Left ventricle myocardium superior (tissue), 1 donor: ENCODE measurements at places on chromosomes 7 and 10. TPM values are rescaled to one million over a fixed set of nuclear protein-coding genes. Genes with fewer than 3 reads are reported as not detected.
A peak's percentile ranks its signal among the peaks of the same experiment; 100 is the strongest.

DNA sequence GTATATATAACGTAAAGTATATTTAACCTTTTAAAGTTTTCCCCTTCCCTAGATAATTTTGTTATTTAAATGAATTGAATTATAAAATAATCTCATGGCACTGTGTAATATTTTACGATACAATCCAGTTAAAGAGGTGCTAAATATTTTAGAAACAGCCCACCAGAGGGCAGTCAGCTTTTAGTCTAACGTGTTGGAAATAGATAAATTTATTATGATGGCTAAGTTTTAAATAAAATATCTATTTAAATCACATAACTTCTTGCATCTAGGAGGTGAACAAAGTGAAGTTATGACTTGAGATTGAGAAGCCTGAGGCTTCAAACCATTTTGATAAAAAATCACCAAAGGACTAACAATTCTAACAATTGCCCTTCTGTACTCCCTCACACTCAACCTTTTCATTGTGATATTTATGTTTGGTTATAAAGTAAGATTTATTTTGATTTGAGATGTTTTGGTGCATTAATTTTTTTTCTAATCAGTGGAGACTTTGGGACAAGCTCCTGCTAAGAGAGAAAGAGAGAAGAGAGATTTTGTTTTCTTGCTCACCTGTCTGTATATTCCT is 171.5 kb upstream of the SP4 start:
- no peak for DNase-seq

DNA sequence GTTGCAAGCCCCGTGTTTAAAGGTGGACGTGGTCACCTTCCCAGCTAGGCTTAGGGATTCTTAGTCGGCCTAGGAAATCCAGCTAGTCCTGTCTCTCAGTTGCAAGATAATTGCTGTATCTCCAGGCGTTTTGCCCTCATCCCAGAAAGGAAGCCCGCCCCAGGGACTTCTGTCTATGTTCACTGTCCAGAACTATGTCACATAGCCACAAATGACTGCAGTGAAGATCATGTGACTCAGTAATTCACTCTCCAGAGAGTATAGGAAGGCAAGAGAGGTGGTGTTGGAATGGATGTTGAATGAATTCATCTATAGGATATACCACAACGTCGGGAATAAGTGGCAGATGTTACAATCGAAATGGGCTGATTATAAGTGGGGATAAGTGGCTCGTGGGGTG is 349 bp upstream of the ERVW-1 start:
- DNase-seq, result no peak

DNA sequence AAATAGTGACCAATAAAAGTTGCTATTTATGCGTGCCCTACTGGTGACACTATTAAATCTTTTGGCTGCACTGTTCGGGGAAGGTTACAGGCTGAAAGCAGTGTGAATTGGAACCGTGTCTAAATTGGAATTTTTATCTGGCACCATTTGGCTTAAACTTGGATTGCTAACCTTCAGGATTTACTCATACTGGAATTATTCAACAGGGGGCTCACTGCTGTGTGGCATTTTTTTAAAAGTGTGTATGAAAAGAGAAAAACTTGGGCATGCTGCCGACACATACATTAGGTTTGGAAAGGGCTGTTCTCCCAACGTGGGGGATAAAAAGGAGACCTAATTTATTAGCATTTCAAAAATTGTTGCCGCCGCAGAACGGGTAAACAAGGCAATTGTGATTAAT is 537.9 kb upstream of the MGMT start:
- no peak for DNase-seq

DNA sequence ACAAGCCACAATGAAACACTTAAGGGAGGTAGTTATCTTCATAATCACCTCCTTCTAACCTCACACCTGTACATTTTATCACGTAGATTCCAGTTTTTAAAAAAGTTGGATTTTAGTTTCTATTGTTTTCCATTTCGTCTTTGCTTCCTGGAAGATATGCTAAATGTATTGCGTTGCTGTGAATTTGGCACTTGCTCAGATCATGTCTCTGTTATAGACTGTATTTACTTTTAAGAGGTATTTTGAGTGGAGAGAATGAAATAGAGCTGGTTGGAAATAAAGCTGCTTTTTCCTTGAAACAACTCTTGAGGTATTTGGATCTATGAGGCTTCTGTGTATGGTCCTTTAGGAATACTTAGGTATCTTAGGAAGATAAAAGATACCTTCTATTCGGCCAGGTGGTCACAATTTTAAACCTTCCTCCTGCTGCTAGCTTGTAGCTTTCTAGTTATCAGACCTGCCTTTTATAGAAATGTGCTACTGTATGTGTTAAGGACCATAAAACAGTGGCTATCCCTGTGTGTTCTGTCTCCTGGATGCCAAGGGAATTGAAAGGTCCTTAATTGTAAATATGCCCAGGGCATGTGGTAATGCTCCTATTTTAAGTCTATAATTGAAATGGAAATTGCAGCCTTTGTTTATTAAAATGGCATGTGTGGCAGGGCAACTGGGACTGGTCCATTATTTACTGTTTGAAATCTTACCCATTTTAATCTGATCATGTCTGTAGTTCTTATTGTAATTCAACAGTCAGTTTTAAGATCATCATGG is 147.7 kb downstream of the SND1 start:
- DNase-seq, result no peak

DNA sequence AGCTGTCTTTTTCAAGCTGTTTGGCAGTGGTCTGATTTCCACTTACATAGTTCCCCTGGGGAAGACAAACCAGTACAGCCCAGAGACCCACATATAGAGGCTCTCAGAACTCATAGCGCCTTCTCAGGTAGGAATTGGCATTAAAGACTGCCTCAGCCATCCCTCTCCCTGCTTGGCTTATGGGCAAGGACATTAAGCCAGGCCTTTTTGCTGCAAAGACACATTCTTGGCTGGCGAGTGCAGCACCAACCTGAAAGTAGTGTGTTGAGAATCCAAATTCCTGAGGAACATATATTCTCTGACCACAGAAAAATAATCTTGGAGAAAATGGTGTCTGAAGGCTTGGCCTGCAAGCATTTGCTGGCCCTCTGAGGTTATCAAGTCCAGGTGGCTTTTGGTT is 39.2 kb upstream of the HPS1 start:
- no peak for DNase-seq

GRCh38 chr7:35828817-35829216 is 28.0 kb downstream of the SEPTIN7 start:
- no peak for DNase-seq

- peak; percentile 87 for DNase-seq
Measured at GRCh38 chr10:62817766-62818425, 1.7 kb upstream of the EGR2 start.

GRCh38 chr10:106997721-106998120 is 166.8 kb downstream of the SORCS1 start:
- no peak for DNase-seq

GRCh38 chr7:106476751-106477150 is 184.2 kb downstream of the CCDC71L start:
- DNase-seq, result no peak

- no peak for DNase-seq
Measured at GRCh38 chr7:80584778-80585177, 53.7 kb upstream of the CD36 start.

GRCh38 chr7:131341690-131342089 is 14.0 kb downstream of the MKLN1 start:
- no peak for DNase-seq

- no peak for DNase-seq
Measured at GRCh38 chr7:139743967-139744767, 33.6 kb downstream of the HIPK2 start.

- DNase-seq, result peak; percentile 40
Measured at GRCh38 chr7:71236230-71237105, 104.5 kb downstream of the GALNT17 start.

DNA sequence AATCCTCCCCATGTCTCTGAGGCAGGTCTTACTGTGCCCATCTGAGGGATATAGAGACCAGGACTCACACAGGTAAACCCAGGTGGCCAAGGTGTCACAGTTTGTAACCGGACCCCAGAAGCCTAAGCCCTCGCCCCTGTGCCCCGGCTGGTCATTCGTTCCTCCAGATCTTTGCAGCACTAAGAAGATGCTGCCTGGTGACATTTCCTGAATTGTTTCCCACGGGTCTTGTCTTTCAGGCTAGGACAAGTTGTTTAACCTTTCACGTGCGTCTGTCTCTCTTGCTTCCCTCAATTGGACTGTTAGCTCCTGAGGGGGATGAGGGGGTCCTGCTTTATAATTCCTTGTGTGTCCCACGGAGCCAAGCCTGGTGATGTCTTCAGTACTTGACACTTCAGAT is 158.0 kb downstream of the KCNMA1 start:
- DNase-seq, result no peak

GRCh38 chr10:103671126-103671895 is 177.8 kb downstream of the NEURL1 start:
- DNase-seq, result no peak

GRCh38 chr7:45215601-45216062 is 58.0 kb downstream of the RAMP3 start:
- no peak for DNase-seq

The MYPN gene
- total RNA-seq, result 107 TPM

The NEUROD6 gene
- total RNA-seq, result not detected

The RUFY2 gene
- 8.6 TPM for total RNA-seq

The CRHR2 gene
- 0.22 TPM for total RNA-seq

The PRF1 gene
- 3.2 TPM for total RNA-seq

The PRKAR1B gene
- 16.5 TPM for total RNA-seq

The SEMA3A gene
- total RNA-seq, result 1.2 TPM

The H2BK1 gene
- not detected for total RNA-seq
